ENCODE measurements at places on chromosomes 1 and 21.

- no peak for DNase-seq
Observed at GRCh38 chr1:244064621-244065020, 13.5 kb downstream of the ZBTB18 start.

DNA sequence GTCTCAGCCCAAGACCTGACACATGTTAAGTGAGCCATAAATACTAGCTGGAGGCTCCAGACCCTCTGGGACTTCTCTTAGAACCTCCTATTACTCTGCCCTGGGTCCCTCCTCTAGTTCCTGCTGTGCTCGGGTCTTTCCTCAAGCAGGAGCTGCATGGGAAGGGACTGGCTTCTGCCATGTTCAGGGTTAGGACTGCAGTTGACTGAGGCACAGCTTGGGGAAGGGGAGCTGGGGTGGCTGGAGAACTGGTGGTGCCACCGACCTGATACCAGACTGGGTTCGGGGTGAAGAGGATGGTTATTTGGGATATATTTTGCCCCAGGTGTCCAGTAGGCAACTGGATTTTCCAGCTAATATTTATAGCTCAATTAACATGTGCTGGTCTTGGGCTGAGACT lies 15.7 kb downstream of the HYI start:
- no peak for DNase-seq

DNA sequence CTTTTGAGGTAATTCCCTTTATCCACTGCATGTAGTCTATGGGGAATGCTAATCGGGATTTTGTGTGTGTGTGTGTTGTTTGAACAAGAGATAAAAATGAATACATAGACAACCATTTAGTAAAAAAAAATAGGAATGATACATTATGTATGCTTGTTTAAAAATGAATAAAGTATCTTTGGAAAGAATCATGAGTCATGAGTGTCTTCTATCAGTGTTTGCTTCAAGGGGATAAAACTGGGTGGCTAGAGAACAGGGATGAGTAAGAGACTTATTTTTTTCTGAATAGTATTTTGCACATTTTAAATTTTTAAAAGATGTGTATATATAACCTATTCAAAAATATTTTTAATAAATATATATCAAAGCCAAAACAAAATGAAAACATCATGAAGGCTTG lies 839.4 kb upstream of the ADGRL4 start:
- no peak for DNase-seq

GRCh38 chr1:214445831-214446614 lies 105.4 kb downstream of the PTPN14 start:
- no peak for DNase-seq

DNA sequence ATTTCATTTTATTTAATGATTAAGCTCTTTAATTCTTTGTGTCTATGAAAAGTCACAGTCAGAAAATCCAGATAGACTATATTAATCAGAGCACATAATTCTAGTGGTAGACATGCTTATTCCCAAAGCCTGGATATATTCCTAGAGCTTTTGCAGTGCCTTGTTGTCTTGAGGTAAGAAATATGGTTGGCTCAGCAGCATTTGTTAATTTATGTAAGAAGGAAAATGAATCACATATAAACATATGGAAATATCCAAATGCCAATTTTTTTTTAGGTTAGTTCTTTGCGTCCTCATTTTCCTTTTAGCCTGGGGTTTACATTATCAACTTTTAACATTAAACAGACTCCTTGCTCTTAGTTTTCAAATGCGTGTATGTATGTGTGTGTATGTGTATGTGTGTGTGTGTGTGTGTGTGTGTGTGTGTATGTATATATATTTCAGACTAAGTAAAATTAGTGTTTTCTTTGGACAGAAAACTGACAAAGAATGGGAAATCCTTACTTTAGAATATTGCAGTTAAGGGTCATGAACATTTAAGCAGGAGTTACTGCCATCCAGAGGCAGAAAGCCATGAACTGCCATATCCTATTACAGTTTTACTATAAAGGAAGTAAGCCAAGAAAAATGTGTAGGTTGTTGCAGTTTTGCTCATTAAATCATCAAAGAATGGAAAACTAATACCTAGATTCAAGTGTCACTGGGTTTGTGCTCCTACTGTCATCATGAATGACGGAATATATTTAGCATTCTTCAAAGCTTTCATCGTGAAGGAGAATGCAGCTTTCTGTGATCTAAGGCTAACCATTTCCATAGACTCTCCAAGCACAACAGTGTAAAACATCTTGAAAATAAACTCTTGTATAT lies 477.1 kb upstream of the NR5A2 start:
- no peak for DNase-seq

DNA sequence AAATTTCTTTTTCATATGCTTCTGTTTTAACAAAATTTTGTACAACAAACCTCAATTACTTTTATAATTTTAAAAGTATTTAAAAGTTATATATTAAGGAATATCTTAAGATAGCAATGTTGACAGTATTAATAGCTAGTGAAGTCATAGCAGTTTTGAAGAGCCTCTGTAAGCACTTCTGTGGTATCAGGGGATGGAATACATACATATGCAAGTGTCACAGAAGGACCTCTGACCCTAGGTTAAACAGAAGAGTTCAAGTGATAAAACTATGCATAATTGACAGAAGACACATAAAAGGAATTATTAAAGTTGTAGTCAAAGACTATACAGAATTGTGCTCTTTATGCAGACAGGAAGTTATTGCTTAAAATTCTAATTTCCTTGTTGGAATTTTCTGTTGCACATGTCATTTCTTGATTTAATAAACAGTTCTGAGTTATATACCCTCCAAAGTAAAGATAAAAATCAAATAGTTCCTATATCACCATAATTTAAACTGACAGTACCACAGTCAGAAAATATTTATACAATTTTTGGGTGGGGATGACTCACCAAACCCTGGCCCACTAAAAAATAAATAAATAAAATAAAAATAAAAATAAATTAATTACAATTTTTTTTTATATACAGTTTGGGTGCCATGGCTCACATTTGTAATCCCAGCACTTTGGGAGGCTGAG lies 27.1 kb downstream of the IPP start:
- no peak for DNase-seq

DNA sequence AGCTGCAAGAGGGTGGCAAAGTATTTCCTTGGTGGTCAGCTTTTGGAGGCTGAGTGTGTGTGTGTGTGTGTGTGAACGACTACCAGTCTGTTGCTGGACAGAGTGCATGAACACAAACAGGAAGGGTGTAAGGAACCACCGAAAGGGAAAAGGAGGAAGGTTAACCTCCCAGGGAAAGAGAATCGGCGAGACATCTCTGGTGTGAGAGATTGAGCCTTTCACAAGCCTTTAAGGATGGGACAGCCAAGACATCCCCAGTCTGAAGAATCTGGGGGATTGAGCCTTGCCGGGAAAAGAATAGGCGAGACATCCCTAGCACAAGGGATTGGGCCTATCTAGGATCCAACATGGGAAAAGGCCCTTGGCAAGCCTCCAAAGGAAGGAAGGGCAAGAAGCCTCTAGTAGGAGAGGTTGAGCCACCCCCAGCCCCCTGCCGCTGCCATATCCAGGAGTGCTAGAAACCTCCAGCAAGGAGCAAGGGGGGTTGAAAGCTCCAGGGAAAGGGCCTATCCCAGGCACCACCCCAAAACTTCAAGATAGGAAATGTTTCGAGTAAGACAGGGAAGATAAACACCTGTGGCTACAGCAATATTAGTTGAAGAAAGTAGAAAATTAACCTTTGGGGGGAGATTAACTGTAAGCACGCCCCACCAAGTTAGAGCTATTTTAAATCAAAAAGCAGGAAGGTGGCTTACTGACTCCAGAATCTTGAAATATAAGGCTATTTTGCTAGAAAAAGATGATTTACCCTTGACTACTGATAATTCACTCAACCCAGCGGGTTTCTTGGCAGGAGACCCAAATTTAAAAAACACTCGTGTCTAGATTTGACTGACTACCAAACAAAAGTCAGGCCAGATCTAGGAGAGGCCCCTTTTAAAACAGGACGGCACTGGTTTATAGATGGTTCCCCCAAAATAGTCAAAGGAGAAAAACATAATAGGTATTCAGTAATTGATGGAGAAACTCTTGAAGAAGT lies 3.2 kb downstream of the TEX50 start:
- DNase-seq = no peak

- DNase-seq = no peak
Observed at GRCh38 chr1:51926171-51926812, 47.8 kb upstream of the NRDC start.

GRCh38 chr21:41610042-41610839 lies 102.3 kb upstream of the TMPRSS2 start:
- DNase-seq = no peak

DNA sequence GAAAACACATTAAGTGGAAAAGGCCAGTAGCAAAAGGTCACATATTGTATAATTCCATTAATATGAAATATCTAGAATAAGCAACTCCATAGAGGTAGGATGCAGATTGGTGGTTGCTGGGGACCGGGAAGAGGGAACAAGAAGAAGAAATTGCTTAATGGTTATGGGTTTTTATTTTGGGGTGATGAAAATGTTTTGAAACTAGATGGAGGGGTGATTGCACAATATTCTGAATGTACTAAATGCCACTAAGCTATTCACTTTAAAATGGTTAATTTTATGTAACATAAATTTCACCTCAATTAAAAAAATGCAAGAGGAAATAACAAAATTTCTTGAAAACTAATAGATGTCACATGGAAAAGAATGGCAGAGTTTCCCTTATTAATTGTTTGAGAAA lies 6.7 kb downstream of the KIAA0040 start:
- no peak for DNase-seq

- no peak for DNase-seq
Observed at GRCh38 chr1:117638759-117639158, 32.9 kb downstream of the TENT5C start.

DNA sequence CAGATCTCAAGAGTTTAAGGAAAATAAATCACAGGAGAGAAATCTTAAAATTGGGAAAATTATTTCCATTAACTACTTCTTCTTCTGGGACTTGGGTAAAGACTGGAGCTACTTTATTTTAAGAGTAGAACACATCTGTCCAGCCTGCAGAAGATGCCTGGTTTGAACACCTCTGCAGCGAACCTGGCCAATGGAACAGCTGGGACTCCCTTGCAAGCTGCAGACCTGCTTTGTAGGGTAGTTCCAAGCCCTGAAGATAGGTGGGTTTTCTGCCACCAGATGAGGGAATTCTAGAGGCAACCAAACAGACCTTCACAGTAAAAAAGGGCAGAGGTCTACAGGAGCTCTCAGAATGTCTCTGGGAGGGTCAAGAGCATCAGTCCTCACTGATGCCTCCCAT lies 86.5 kb upstream of the CACNA1E start:
- DNase-seq = no peak

- no peak for DNase-seq
Observed at GRCh38 chr1:62621907-62622306, 24.6 kb downstream of the ANGPTL3 start.

GRCh38 chr1:64480999-64481772 lies 11.3 kb downstream of the CACHD1 start:
- no peak for DNase-seq

GRCh38 chr21:44024887-44025353 lies 12.8 kb downstream of the TRAPPC10 start:
- no peak for DNase-seq

DNA sequence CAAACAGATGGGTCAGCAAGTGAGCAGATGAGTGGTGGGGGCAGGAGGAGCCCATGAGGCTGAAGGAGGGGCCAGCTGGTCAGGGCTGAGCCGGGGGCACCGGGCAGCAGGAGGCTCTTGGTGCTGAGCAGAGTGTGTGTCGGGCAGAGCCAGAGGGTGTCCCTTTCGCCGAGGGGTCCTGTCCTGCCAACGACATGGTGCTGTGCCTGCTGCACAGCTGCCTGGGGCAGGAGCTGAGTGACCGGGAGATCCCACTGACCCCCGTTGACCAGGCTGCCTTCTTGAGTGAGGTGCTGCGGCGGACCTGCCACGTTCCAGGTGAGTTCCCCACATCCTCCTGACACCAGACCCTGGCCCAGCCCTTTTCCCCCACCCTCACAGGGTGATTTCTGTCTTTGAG lies 27.5 kb downstream of the HYI start:
- DNase-seq = no peak

All from activated effector memory CD4-positive, alpha-beta T cell treated with Interleukin-2 at 50 U/mL for 16 hours (primary cell).